Stimulated activated CD4-positive, alpha-beta T cell treated with anti-CD3 and anti-CD28 coated beads, Interleukin-1b, Interleukin-23, amount 100 ng/mL, for 1 hour (primary cell): ENCODE measurements at places on chromosomes 5 and 9.

DNA sequence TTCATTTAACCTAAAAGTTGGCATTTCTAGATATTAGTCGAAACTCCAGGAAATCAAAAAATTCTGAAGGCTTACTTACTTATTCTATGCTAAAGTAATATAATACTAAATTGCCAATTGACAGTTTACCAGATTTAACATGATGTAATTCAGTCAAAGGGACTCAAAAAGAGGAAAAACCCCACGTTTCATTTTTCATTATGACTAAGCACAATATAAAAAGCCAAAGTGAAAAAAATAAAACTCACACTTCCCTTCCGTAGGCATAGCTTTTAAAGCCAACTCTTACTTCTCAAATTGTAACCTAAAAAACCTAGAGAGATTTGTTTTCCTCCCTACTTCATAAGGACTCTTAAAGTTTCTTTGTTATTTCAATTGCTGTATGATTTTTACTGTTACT lies 146.6 kb downstream of the RAPGEF6 start:
- no peak for DNase-seq

GRCh38 chr5:158756871-158757270 lies 342.8 kb downstream of the EBF1 start:
- no peak for DNase-seq

DNA sequence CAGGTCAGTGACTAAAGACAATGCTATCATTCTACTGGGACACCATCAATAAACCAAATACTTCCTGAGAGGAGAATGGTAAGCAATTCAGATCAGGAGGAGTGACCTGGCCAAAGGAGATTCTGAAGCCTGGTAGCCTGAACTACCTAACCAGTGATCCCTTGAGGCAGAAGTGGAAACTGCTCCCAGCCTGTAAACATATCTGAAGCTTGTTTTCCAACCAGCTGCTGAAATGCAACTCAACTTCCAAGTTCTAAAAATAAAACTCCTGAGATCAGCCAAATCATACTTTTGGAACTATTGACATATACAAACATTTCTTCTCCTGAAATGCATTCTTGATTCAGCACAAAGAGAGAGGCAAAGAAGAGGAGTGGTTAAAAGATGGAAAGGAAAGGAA lies 204.1 kb downstream of the EBF1 start:
- DNase-seq: no peak

DNA sequence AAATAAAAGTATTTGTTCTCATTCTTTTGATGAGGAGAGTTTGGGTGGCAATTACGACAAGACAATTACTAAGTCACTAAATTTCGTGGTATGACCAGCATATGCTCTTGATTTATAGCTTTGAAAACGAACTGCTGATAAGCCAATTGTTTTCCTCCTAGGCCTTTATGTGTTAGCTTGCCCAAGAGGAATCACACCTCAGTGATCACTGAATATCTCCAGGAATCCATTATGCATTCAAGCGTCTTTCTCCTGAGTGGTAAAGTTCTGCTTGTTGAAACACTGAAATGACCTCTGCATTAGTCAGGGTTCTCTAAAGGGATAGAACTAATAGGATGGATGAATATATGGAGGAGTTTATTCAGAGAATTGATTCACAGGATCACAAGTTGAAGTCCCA lies 677.7 kb upstream of the MEF2C start:
- DNase-seq: no peak

- no peak for DNase-seq
These were observed 30.5 kb downstream of the TRIO start for GRCh38 chr5:14173377-14174229.
